ENCODE measurements at places on chromosomes 16 and 17.

- DNase-seq, result peak; percentile 80
Observed at GRCh38 chr17:48037036-48037837, at the start of gene COPZ2. Gene COPZ2, minus strand, starts transcription at chr17:48037797. Its CDS starts 20 bp downstream, at chr17:48037777.

GRCh38 chr17:50661795-50662391, 27.2 kb downstream of the ABCC3 start:
- DNase-seq, result peak; percentile 61

- DNase-seq, result no peak
Observed at GRCh38 chr17:66343531-66344078, 41.2 kb downstream of the PRKCA start.

DNA sequence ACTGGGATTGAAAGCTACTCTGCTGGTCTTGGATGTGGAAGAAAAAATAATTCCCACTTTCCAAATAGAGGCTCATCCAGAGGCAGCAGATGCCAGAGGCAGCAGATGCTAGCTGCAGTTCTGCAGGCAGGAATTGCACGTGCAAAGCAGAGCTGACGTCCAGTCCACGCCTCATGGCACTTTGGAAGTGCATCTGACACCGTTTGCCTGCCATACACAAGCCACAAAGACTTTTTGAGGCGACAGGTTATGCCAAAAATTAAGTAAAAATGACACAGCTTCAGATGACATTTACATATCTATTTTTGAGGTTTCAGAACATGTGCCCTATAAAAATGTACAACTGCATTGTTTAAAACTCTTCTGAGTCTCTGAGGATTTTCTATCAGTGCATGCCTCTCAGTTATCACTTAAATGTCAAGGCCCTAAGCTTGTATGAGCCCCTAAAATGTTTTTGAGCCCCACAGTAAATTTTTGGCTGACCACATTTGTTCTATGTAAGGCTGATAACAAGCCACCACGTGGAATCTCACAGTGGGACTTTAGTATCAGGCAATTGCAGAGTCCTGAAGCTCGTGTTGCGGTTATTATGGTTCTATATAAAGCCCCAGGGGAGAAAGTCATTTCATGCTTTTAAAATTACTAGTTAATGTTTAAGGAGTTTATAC, 239.2 kb downstream of the PRKCA start:
- DNase-seq, result no peak

DNA sequence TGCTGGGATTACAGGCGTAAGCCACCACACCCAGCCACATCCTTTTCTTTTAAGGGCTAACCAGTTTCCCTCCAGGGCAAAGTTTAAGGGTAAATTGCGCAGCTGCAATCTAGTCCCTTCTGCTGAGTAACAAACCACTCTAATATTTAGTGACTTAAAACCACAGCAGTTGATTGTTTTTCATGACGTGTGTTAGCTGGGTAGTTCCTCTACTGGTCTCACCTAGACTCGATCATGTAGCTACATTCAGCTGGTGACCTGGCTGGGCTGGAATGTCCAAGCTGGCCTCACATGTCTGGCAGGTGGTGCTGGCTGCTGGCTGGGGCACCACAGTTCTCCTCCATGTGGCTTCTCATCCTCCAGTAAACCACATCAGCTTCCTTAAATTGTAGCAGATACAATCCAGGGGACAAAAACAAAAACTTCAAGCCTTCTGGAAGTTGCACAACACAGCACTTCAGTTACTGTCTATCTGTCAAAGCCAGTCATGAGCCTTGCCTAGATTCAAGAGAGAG, 75.5 kb downstream of the GPRC5B start:
- DNase-seq, result no peak

DNA sequence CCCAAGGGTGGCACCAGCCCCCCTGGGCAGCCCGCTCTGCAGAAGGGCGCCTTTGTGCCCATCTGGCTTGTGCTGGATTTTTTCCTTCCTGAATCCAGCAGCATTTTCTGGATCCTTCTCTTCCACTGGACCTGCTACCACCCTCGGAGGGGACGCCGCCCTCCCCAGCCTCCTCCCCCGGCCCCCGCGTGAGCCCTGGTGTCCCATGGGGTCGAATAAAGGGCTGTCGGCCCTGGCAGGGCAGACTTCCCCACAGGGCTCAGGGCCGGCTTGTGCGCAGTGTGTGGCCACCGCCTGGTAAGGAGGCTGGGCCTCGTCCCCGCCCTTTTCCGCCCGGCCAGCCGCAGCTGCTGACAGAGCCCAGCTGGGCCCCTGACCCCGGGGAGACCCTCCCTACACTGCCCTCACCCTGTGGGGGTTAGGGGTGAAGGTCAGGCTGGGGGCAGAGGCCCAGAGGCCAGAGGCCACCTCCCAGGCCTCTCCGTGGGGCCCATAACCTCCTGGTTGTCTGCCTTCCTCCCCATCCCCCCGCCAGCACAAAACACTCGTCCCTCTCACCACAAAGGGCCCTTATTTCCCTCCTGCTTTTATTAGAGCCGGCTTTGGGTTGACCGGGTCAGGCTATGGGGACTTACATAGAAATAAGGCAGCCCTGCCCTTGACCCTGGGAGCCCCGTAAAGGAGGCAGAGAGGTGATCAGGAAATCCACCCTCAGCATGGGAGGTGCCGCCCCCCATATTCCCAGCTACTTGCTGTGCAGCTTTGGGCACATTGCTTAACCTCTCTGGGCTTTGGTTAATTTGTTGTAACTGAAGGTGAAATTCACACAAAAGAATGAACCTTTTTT, 179.3 kb upstream of the CIBAR2 start:
- no peak for DNase-seq

- no peak for DNase-seq
Observed at GRCh38 chr16:1113489-1113888, 17.4 kb upstream of the C1QTNF8 start.

DNA sequence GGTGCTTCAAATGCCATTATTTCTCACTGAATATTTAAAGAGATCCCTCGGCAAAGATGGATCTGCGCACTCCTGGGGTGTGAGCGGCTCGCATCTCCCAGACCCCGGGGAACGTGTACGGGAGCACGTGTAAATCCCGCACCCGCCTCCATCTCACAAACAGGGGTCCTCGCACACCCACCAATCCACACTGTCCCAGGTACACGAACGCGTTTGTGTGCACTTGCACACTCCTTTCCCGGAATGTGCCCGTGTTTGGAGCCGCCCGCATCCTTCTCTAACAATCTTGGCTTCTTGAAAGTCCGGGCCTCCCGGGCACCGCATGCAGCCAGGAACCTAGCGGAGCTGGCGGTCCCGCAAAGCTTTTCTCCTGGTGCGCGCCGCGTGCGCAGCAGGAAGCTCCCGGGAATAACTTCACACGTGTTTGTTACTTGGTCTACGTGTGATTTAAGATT, 2.5 kb upstream of the SALL1 start:
- DNase-seq, result no peak

DNA sequence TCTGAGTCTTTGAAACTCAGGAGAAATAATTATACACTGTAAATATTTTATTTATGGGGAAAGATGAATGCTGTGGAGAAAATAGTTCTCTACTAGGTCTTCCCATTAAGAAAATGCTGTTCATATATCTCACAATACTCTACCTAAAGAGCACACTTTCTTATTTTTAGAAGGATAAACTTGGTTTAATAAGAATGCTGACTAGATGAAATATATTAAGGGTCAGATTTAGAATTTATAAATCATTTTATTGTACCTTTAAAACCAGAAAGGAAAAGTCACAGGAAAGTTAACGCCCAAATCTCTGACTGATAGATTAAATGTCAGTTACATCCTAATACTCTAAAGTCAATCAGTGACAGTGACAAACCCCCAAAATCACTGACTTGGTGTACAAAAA, 48.7 kb downstream of the SLC6A4 start:
- DNase-seq, result no peak

DNA sequence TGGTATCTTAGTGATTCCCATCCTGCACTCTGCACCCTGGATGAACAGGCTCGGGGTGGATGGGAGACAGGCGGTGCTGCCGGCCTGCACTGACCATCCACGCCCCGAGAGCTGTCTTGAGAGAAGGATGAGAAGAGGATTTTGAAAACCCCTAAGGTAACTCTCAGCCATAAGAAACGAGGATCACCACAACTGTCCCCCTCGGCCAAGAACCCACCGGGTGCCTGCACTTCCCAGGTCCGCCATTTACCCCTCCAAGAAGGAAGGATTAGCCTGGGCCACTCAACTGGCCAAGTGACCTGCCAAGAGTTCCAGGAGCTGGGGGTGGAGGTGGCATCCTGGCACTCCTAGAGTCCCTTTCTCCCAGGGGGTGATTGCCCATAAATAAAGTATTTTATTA, 302.4 kb upstream of the TNRC6C start:
- no peak for DNase-seq
